ENCODE measurements at places on chromosomes 6 and 20.

- DNase-seq: no peak
These were observed 286.2 kb downstream of the PREX1 start for GRCh38 chr20:48541581-48542071.

- DNase-seq: peak; percentile 24
These were observed 1.4 kb upstream of the HECA start for GRCh38 chr6:139133262-139134063.

- no peak for DNase-seq
These were observed 12.4 kb downstream of the TRIM15 start for GRCh38 chr6:30175765-30176164.

DNA sequence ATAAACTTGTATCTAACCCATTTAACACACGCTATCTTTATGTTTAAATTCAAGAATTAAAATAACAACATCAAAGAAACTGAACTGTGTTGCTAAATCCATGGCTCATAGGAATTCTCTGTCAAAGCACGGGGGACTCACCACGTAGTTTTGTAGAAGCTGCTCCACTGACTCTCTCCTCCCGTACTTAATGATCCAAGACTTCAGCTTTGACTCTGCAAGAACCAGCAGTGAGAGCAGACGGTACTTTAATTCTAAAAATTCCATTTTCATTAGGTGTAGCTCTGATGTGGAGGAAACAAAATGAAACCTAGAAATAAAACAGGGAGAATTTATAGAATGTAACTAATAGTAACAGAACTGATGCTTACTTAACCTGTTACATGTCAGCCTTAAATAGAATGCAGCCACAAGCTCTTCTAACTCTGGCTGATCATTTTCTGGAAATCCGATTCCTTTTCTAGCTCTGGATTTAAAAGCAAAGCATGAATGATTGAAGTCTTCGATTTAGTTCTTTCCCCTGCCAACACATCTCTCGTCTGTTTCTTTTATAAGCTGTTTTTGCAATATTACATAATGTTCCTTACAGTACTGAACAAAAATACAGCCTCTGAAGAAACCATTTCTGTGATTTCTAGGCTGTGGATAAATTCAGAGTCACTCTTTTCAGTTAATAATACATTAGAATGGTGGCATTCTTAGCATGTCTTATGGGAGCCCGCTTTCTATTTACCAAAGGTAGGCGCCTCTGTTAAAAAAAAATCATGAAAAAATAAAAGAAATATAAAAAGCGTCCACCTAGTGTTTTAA is 165.5 kb downstream of the SYNE1 start:
- peak; percentile 67 for DNase-seq

- DNase-seq: no peak
These were observed 686.7 kb downstream of the COL12A1 start for GRCh38 chr6:74519163-74519562.
